ENCODE measurements at places on chromosomes 2 and 18. TPM values are rescaled to one million over a fixed set of nuclear protein-coding genes. Genes with fewer than 3 reads are reported as not detected.

- no peak for DNase-seq
These were observed 21.3 kb downstream of the SKA1 start for GRCh38 chr18:50396005-50396660.

DNA sequence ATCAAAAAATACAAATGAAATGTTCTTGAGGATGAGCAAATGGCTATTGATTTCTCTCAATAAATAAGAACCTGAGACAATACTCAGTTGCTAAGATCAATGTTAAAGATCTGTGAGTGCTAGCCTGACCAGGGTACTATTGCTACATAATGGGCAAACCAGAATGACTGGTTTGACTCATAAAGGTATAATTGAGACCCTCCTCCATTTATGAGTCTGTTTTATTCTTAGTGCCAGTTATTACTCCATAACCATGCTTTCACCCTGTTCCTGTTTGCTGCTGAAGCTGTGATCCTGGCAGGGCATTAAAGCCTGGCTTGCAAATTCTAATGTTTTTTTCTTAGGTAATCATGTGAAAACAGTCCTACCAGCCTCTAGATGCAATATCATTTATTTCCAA, 56.6 kb upstream of the PPM1B start:
- no peak for DNase-seq

DNA sequence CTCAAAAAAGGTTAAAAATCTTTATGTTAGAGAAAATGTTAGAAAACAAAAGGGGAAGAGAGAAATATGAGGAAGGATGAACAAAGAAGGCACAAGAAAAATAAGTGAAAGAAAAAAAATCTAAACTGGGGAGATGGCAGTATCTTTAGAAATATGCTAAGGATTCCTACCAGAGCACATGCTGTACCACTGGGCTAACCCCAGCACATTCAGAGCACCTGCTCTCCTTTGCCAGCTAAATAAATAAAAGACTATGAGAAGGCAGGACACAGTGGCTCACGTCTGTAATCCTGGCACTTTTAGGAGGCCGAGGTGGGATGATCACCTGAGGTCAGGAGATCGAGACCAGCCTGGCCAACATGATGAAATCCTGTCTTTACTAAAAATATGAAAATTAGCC, 92.2 kb upstream of the CDKL4 start:
- no peak for DNase-seq

- DNase-seq: no peak
These were observed 196.8 kb downstream of the PPP1R1C start for GRCh38 chr2:182182436-182182835.

- peak; percentile 53 for DNase-seq
These were observed 99.0 kb downstream of the ZFP36L2 start for GRCh38 chr2:43127208-43127940.

DNA sequence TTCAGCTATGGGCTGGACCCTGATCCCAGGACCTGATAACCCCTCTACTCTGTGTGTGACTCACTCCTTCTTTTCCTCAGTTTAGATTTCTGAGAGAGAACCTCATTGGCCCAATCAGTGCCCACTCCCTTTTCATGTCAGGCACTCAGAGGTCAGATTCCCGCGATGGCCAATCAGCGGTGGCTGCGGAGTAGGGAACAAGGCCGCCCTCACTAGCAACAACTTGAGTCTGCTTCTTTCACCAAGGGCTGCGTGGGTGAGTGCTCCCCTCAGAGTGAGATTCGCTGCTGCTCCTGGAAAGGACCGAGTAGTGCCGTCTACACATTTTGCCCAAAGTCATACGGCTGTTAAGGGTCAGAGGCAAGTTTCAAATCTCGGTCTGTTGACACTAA, 34.7 kb downstream of the NPPC start:
- DNase-seq: no peak

- DNase-seq: peak; percentile 73
These were observed 48.0 kb upstream of the CTLA4 start for GRCh38 chr2:203819434-203820133.

GRCh38 chr2:31011587-31011986, 126.7 kb downstream of the GALNT14 start:
- no peak for DNase-seq

DNA sequence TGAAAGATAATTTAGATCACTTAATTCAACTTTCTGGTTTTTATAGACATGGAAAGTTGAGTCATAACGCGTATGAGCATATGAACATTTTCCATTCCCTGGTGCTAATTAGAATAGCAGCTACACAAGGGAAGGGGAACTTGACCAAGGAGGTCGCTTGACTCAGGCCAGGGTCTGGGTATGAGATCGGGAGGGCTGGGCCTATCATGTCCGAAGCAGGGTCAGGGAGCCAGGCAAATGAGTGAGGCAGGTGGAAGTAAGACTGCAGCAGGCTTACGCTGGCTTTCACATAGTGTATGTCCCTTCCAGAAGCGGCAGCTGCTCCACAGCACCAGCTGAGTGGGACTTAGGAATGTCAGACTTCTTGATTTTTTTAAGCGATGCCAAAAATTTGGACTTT, 14.7 kb downstream of the RALB start:
- no peak for DNase-seq

- DNase-seq: no peak
These were observed 212.5 kb upstream of the GULP1 start for GRCh38 chr2:188079196-188079595.

GRCh38 chr18:70452501-70452900, 163.7 kb downstream of the SOCS6 start:
- no peak for DNase-seq

DNA sequence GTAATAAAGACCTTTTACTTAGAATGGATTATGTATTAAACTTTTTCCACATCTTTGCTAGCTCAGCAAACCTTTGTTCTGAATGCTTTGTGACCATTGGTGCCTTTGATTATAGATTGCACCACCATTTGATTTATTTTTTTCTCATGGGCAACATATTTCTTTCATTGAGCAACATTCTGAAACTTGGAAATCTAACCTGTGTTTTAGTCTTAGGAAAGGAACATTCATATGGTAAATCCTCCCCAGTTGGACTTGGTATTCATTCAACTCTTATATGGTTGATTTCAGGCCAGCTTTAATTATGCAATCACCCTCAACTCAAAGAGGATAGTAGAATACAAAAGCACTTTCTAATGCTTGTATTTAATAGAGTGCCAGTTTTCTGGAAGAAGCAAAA, 1077.9 kb upstream of the ZEB2 start:
- DNase-seq: no peak

- DNase-seq: no peak
These were observed 104.7 kb upstream of the PKDCC start for GRCh38 chr2:41943159-41943558.

DNA sequence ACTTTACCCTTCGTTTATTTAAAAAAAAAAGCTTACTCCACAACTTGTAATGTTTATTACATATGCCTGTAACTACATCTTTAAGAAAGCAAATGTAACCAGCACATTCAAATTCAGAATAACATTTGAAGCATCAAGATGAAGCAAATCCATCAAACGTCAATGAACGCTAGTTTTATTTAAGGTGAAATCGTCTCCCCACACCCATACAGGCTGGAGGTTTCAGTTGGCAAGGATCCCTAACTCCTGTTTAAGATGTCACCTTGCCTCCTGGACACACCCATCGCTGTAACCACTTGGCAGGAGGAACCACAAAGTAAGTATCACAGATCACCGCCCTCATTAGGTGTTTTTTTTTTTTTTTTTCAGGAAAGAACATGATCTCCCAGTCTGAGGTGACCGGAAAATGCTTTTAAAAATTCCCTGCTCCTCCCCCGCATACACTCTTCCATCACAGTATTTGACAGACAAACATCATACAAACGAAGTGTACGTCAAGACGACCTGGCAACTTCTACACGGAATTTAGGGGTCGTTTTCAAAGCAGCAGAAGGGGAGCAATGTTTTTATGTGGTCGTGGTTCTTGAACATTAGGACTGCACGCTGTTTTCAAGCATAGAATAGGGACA, 19.7 kb upstream of the STPG4 start:
- DNase-seq: peak; percentile 81

- DNase-seq: no peak
These were observed 73.8 kb downstream of the RPIA start for GRCh38 chr2:88765154-88765888.

DNA sequence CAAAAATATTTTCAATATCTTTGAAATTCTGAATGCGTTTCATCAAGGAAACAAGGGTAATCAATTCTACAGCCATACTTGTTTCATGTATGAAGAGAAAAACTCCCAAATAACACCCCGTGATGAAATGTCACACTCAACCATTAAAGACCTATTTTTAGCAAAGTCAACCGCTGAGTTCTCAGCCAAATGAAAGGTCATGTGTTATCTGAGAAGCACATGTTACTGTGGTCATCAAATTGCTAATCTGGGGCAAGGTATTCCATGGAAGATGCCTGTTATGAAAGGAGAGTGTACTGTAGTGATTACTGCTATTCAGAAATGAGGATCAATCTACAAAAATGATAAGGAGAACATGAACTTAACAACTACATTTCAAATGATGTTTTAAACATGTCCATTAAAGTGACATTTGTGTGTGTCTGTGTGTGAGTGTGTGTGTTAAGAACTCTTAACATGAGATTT, 126.7 kb downstream of the BCL2 start:
- no peak for DNase-seq

DNA sequence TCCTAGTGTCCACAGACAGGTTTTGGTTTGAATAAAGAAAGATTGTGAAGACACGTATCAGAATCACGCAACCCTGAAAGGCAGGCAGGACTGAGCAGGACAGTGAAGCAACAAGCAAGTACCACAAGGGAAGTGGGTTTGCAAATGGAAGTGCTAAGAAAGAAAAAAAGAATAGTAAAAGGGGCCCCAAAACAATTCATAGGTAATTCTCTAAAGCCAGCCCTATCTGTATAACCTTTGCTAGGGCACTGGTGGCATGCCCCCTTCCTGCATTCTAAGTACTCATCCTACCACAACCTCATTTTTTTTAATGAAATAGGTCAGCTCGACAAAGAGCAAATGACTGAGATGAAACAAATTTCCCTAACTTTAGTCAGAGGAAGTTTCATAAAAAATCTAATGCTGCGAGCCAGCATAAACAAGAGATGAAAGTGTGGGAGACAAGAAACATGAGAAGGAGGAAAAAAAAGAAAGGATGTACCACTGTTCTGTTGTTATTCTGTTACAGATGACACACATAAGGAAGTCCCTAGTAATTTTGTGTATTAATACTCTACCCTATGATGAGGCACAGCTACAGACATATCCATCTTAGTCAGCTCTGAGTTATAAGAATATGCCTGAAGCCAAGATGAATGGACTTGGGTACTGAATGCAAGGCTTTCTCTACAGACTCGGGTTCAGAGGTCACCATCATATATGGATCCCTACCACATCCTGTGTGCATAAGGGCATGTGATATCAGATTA, 32.2 kb downstream of the IKZF2 start:
- DNase-seq: no peak

DNA sequence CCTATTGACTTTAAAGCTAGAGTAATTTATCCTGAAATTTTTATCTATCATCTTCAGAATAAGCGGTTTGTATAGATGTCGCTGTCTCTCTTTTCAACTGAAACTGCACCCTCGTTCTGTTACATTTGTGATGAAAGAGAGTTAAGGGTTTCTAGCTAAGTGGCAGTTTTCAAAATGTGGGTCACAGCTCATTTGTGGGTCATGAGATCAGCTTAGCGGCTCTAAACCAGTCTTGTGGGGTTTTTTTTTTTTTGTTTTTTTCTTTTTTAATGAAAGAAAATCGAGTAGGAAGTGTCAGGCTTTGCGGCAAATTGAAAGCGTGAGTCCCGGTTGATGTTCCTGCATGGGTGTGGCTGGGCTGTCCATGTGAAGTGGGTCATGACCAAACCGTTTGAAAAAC, 31.2 kb downstream of the SALL3 start:
- no peak for DNase-seq

DNA sequence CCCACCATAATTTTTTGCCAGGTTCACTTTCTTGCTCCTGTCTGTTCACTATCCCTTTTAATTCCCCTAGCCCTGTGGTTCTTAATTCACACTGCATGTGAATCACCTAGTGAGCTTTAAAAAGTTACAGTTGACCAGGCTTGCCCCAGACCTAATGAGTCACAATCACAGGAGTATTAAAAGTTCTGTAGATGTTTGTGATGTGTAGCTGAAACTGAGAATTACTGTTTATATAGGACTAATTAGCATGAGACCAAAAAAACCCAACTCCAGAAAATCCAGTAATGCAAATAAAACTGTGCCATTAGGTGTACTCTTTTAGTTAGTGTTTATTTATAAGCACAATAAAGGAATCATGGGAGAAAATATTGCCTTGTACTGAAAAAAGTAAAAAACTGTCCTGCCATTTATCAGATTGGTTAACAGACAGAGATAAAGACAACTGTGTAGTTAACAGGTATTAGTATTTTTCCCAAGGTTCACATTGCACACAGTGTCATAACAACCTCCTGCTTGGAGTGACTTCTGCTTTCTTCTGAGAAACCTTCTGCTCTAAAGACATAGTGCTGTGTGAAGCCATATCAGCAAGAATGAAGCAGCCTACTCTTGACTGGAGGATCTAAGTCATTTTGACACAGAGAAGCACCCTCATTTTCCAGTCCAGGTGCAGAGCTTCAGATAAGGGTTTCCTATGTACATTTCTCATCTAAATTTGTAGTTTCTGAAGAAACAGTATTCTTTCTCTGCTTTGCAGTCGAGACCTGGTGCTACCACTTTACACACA, 39.0 kb downstream of the VAPA start:
- DNase-seq: no peak

DNA sequence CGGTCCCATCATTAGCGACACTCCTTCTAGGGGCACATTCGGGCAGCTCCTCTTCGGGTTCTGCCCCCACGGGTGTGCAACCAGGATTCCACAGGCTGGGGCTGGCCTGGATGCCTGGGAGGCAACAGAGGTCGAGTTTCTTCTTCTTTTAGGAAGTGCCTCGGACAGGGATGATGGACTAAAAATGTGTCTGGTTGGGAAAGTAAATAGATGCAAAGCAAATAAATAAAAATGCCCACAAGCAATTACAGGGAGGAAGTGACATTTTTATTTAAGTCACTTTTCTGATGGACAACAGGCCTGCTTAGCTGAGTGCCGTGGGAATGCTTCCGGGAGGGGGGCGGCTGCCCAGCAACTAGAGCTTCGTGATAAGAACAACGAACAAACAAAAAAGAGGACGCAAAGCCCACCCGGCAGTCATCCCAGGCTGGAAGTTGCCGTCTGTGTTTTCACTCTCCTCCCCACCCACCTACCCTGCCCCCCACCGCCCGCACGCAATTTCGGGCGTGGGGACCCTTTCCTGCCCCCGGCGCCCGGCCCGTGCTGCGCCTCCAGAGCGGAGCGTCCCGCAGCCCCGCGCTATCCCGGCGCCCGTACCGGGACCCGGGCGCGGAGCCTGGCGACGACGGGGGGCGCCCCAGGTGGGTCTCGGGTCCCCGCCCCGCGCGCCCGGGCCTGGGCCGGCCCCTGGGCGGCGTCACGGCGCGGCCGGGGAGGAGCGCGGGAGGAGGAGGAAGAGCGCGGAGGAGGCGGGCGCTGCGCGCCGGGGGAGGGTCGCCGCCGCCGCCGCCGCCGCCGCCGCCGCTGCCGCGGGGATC, 412 bp upstream of the NCK2 start:
- peak; percentile 51 for DNase-seq

- DNase-seq: peak; percentile 12
These were observed 52.2 kb upstream of the KCNH7 start for GRCh38 chr2:162890690-162891311.

Gene LINC00305
- total RNA-seq: not detected

Gene GCKR
- total RNA-seq: 7.6 TPM

Gene CCDC85A
- total RNA-seq: 1.8 TPM

Gene KIDINS220
- 50.6 TPM for total RNA-seq

Gene MOGAT1
- total RNA-seq: 102 TPM

Gene NPPC
- total RNA-seq: not detected

Gene CHRND
- not detected for total RNA-seq

Gene SOX11
- 0.03 TPM for total RNA-seq

Gene CCL20
- 1.0 TPM for total RNA-seq

Gene EVA1A
- 0.43 TPM for total RNA-seq

Gene PASK
- 16.9 TPM for total RNA-seq
